ENCODE measurements at places on chromosomes 5 and 9.

- no peak for DNase-seq
These were observed 73.1 kb downstream of the MAST4 start for GRCh38 chr5:66669086-66669861.

DNA sequence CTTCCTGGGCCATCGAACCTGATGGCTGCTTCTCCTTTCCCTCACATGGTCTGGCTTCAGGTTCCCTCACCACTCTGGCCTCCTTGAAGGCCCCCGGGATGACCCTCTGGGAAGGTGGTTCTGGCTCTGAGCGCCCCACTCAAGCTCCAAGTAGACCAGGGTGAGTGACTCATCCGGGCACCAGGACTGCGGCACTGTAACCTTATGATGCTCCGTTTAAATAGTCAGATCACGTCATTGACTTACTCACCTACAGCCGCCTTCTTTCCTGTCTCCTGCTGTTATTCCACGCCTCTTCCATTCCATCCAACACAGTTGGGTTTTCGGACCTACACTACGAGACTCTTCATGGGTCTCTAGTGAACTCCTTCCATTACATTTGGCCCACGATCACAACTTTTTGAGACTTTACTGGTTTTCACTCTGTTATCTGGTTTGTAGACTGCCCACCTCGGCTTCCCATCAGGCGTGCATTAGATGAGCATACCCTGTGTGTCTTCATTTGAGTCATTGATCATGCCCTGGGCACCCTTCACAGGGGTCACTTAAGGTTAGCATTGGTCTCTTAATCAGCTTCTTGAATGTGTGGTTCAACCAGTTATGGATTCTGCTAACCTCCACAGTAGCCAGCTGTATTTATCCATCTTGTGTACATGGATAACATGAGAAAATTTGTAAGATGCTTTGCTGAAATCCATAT, 138.8 kb upstream of the LMX1B start:
- DNase-seq: no peak

DNA sequence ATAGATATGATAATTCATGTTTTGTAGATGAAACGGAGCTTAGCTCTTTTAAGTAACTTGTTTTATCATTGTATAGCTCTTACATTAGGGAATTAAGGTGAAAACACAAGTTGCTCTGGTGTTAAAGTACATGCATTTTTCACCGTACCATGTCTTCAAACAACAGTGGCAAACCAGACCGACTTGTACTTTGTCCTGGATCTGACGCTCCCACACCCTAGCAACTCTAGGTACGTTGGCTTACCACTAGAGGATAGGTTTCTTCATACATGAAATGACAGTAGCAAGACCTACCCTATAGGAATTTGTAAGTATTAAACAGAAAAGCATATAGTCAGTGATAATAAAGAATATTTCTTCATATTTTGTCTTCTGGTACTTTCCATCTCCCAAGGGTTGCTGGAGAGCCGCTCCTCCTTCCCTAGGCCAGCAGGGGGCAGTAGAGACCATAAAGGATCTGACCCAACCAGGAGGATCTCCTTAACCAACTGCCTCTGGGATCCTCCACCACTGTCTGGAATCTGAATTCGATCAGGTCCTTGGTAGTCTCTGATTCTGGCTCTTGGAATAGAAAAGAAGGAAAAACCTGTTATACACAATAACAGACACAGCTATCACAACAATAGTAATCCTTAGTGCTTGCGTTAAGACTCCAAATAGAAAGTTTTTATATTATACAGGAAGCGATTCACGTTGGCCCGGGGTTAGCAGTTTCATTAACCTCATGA, 136.7 kb downstream of the CAVIN4 start:
- DNase-seq: peak; percentile 18

GRCh38 chr5:100722657-100723056, 180.4 kb downstream of the ST8SIA4 start:
- no peak for DNase-seq

- DNase-seq: no peak
These were observed 65.4 kb upstream of the TNFSF8 start for GRCh38 chr9:114995681-114996221.

GRCh38 chr9:34430843-34431437, 27.4 kb downstream of the FAM219A start:
- DNase-seq: no peak

GRCh38 chr5:41445937-41446563, 64.4 kb downstream of the PLCXD3 start:
- DNase-seq: no peak

DNA sequence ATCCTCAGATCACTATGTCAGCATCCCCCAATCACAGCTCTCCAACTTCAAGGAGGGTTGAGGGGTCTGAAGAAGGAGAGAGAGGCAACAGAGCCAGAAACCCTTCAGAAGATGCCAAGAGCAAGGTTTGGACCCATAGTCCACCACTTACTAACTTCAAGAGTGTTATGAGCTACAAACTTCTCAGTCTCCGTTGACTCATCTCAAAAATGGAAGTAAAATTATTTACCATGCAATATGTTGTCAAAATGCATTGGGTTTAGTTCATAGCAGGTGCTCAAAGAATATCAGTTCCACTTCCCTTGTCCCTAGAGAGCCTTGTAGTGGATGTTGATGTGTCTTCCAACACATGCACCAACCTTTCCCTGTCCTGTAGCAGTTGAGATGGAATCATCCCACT, 116.0 kb downstream of the KCNIP1 start:
- no peak for DNase-seq

DNA sequence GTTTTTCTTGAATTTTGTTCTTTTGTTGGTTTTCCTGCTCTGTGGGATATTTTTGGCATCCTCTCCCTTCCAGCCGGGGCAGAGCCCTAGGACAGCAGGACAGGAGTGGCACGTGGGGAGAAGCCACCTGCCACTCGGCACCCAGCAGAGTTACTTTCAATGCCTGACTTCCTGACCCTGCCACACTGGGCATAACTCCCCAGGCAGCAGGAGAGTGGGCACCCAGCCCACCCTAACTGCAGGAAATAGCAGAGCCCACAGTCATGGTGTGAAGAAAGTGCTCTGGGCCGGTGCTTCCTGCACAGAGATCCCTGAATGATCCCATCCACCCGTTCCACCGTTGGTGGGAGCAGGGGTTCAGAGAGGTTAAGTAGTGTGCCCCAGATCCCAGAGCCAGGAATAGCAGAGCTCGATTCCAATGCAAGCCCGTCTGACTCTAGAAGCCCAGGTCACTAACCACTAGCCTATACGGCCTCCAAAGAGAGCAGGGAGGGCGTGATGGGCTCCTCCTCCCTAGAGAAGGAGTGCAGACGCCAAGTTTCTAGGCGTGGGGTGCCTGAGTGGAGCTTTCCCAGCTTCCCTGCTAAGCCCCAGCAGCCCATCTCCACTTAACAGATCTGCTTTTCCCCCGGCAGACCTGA, 8.1 kb upstream of the NUP214 start:
- no peak for DNase-seq

GRCh38 chr5:81694726-81695125, 56.2 kb downstream of the SSBP2 start:
- no peak for DNase-seq

DNA sequence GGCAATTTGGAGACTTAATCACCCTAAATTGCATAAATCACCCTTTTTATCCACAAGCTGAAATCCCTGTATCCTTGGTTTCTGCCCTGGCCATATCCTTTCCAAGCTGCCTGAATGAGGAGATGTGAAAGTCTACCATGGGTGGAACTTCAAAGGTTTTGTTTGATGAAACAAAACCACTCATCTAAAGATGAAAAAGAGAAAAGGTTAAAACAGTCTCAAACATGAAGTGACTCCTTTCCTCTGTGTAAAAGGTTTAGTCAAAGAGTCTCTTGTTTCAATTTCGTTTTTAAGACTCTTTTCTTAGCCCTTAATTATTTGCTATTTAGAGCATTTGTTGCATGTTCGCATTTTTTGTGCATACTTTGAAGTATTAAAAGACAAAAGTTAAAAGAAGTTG, 11.2 kb downstream of the SLC45A2 start:
- no peak for DNase-seq

DNA sequence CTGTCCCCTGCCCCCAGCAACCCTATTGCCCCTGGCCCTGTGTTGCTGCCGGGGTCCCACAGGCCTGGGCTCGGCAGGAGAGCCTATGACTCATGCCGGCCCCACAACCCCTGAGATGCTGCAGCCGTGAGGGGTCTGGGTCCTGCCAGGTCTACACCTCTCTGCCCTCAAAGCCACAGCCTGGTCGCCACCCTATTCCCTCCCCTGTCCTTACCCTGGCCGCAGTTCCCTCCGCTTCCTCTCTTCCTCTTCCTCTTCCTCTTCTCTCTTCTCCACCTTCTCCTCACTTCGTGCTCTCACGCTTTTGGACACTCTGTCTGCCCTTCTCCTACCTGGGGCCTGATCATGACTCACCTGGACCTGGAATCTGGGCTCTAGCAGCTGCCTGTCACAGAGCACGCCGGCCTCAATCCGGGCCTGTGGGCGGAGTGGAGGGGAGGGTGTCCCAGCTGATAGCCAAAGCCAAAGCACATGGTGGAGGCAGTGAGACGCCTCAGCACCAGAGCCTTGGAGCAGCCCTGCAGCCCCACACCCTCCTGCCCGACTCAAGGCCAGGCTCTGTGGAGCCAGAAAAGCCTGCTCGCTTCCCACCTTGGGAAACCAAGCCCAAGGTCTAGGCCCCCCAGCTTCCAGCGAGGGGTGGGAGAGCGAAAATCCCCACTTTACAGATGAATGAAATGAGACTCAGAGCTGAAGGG, 26.8 kb upstream of the CSF1R start:
- no peak for DNase-seq

DNA sequence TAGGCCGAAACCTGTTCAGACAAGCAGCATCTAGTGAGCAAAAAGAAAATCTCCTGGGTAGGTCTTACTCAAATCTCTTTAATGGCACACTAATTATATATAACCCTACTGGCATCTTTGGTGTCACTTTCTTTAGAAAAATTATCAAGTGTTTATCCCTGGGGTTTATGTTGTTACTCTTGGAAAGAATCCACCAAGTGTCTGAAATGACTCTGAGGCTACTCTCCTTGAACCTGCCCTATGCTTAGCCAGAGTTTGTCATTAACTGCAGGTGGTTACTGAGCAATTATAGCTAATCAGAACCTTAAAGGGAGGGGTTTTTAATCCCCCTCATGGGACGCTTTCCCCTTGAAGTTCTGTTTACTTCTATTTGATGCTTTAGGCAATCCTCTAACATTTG, 381.9 kb downstream of the PLK2 start:
- no peak for DNase-seq

DNA sequence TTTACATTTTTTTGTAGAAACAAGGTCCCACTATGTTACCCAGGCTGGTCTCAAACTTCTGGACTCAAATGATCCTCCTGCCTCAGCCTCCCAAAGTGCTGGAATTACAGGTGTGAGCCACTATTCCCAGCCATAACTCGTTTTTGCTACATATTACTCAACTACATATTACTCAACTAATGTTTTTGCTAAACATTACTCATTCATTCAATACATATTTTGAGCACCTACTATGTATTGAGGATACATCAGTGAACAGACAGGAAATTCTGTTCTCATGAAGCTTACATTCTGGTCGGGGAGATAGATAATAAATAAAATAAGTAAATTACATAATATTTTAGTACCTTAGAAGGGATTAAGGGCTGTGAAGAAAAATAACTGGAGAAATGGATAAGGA, 34.9 kb upstream of the STOM start:
- DNase-seq: no peak

- no peak for DNase-seq
These were observed 14.1 kb upstream of the NTRK2 start for GRCh38 chr9:84655447-84655846.

- no peak for DNase-seq
These were observed 3.3 kb upstream of the LSM11 start for GRCh38 chr5:157740229-157740610.

GRCh38 chr9:38298503-38298902, 94.0 kb upstream of the ALDH1B1 start:
- DNase-seq: no peak

- no peak for DNase-seq
These were observed 52.8 kb downstream of the CTNND2 start for GRCh38 chr5:11851416-11851815.

GRCh38 chr5:16812911-16813310, 123.2 kb downstream of the MYO10 start:
- DNase-seq: no peak

GRCh38 chr9:98146101-98146991, 27.3 kb upstream of the TRIM14 start:
- DNase-seq: no peak

DNA sequence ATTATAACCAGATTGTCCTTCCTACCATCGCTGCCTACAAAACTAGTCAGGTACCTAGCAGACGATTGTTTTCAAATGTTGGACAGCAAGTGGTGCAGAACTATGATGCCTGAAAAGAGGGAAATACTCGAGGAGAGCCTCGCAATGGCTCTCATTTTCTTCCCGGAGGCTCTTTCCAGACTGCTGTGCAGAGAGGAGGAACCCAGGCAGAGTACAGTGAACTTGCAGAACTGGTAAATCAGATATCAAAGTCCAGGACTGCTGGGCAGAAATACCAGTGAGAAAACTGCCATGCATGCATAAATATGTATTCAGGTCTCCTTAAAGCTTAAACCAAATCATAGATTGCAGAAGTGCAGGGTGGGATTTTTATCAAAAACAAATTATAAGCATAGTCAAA, 26.4 kb upstream of the UGT3A1 start:
- DNase-seq: no peak

DNA sequence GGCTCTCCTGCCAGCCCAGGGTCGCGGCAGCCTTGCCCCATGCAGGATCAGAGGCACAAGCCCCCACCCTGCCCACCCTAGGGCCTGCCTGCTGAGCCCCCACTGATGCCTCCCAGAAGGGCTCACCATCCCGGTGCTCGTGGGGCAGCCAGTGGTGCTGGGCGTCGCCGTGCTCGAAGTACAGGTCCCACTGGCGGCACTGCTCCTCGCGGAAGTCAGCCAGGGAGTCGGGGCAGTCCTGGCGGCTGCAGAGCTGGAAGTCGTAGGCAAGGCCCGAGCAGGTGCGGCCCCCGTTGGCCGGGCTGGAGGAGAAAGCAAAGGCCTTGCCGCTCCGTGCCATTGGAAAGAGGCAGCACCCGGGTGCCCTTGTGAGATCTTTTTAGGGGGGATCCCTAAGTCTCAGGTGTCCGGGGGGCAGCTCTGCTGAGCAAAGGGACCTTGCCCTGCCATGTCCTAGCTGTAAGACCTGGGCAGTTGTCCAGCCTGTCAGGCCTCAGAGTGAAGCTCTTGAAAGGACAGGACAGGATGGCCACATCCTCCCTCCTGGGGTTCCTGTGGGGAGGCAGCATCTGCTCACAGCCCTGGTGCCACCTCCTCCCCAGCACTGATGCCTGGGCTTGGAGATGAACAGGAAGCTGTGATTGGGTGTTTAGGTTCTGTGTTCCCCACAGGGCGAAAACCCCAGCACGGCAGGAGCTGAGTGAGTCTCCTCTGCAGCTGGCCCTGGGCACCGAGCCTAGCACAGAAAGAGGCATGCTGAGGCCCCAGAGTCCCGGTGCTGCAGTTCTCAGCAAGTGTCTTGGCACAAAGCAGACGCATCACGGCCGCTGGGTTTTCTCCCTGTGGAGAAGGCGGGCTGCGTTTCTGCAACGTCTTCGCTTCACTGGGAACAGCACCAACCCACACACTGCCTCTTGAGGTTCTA, 77.7 kb downstream of the ZNF354C start:
- no peak for DNase-seq

DNA sequence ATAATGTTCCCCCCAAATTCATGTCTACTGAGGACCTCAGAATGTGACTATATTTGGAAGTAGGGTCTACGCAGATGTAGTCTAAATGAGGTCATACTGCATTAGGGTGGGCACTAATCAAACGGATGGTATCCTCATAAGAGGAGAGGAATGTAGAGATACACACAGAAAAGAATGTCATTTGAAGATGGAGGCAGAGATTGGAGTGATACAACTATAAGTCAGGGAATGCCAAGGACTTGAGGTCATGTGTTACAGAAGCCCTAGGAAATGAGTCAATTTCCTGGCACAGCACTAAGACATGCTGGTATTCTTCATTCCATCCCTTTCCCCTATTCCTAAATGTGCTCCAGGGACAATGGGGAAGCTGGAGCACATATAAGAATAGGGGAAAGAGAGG, 758 bp upstream of the PDCD1LG2 start:
- DNase-seq: no peak

Measured in stimulated activated CD8-positive, alpha-beta memory T cell treated with anti-CD3 and anti-CD28 coated beads, Interleukin-15, amount 100 ng/mL, for 48 hours (primary cell).